ENCODE measurements at places on chromosomes 2 and 18.

DNA sequence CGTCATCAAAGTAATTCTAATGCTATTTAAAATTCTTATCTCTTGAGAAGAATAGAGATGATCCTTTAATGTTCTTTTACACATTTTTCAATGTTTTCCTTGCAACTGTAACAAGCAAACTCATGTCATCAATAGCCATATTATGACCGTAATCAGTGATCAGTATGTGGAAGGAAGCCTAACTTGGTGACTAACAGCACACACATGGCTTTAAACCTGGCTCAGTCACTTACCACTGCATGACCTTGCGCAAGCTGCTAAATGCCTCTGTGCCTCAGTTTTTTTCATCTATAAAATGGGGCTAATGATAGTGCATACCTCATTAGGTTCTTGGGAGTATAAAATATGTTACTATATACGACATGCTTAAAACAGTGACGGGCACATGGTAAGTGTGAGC is 149.7 kb downstream of the BCL2 start:
- no peak for DNase-seq

DNA sequence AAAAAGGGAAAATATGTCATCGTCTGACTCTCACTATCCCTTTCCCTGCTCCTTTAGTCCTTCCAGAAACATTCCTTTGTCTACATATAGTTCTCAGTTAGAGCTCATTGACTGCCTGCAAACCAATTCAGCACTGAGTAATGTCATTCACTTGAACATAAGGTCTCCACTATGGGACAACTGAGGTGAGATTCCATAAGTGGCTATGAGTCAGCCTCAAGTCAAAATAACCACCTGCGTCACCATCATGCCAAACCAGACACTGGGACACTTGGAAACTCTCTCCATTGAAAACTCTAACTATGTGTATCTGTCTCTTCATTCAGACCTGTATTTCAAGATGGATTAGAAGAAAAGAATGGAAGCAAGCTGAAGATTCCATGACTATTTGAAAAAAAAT is 878.0 kb upstream of the PIK3C3 start:
- no peak for DNase-seq

DNA sequence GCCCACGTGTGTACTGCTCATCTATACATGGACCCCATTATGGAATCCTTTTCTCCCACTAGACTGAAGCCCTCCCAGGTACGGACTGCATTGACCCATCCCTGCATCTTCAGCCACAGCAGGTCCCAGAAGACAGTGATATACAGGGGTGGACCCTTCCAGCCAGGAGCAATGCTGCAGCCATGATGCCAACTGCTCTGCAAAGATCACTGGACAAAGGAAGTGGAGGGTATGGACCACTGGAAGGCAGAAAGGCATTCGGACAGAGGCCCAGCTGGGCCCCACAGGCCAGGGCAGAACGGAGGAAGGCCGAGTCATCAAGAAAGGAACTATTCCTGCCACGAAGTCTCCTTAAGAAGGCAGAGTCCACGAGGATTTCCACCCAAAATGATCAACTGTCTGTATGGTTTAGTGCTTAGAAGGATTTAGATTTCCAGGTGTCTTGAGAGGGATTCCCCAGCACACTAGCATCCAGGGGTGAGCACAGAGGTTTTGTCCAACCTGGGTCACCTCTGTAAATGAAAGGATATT is 93.4 kb downstream of the TWIST2 start:
- DNase-seq: no peak

DNA sequence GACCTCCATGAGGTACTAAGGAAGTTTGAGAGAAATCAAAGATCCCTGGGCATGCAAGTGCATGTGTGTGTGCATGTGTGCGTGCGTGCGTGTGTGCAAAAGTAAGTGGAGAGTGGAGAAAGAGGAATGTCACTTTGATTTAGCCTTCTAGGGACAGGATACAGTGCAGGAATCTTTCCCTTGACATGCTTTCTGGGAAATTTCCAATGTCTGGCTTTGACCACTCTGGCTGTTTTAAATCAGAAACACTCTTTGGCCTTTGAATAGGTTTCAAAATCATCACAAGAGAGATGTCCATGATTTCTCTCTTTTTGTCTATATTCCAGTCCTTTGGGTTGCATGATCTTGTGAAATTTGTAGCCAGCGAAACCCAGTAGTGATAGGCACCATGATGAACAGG is 162.0 kb downstream of the ALK start:
- peak; percentile 47 for DNase-seq

- DNase-seq: no peak
Observed at GRCh38 chr2:78070693-78071092, 548.5 kb upstream of the LRRTM4 start.

DNA sequence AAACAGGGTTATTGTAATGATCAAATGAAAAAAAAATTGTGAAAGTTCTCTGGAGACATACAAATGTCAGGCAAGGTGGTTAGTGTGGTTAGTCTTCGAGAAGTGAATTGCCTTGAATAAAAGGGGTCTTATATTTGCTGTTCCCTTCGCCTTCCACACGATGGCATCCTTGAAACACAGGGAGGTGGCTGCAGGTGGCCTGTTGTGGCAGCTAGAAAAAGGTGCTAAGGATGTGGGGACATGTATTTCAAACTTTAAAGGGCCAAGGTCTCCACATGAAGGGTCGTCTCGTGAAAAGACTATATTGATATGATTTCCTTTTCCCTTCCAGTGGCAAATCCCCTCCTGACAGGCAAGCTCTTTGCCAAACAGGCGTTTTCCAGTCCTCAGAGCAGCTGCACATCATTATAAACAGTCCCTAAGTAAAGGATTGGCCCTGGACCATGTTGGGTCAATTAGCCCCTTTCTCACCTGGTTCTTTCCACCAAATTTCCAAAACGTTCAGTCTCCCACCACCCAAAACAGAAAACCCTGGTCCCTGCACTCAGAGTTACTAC is 68.5 kb downstream of the COPS8 start:
- DNase-seq: peak; percentile 76

- no peak for DNase-seq
Observed at GRCh38 chr2:241128266-241128665, 21.0 kb downstream of the PASK start.

DNA sequence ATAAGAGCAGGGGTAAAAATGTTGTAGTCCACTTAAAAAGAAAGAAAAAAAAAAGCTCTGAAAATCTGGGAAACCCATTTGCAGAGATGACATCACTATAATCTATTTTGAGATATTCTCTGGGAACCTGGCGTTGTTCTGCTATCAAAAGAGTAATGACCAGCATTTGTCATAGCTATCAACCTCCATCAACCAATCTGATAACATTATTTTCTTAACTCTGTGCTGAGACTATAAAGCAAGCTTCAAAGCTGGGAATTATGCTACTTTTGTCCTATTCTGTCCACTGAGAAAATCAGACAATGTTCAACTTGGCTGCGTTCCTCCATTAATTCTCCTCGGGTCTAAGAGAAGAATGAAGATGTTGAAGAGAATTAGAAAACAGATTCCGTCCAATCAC is 107.5 kb downstream of the STK39 start:
- no peak for DNase-seq

- DNase-seq: no peak
Observed at GRCh38 chr2:106057206-106057605, 136.9 kb downstream of the UXS1 start.

DNA sequence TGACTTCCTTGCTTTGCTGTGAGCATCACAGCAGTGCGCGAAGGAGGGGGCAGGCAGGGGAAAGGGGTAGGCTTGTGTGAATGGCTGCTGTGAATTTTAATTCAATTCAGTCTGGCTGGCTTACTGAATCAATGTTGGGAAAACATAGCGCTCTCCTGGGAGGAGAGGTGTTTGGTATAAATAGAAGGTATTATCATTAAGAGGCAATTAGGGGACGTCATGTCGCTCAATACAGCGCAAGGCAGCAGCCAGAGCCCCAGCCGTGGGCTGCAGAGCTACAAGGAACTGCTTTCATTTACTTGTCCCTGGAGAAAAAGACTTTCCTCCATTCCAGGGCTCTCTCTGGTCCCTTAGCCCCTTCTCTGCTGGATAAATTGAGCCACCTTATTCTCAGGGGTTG is 181.4 kb upstream of the MSH6 start:
- no peak for DNase-seq

All from tongue (tissue), 3 donors.